ENCODE measurements at places on chromosomes 3 and 15.

DNA sequence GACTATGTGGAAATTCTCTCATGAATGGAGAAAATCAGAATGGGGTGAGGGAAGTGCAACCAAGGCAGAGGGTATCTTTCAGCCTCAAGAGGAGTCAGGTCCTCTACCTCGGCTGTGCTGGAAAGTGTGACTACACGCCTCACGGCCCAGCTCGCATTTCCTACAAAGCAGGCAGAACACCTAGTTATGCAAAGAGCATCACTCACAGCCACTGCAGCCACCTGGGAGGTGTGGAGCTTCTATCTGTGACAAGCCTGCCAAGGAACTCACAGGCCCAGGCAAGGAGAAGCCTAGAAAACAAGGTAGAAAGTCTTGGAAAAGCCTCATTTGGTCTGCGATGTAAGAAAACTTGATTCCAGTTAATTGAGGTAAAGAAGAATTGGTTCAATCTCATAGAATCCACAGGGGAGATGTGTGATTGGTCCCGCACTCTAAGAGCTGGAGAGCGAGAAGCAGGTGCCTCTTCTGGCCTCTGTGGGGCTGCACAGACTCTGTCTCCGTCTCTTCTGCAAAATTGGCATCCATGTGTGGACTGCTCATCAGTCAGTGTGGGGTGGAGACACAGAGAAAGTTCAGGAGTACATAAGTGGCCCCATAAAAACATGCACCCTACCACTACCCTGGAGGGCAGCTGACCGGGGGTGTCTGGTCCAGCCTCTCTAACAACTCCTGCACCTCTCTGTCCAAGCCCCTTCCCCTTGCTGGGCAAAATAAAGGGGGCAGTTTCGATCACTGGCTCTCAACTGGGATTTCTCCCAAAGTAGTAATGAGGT is 76.8 kb downstream of the TAMM41 start:
- no peak for DNase-seq

DNA sequence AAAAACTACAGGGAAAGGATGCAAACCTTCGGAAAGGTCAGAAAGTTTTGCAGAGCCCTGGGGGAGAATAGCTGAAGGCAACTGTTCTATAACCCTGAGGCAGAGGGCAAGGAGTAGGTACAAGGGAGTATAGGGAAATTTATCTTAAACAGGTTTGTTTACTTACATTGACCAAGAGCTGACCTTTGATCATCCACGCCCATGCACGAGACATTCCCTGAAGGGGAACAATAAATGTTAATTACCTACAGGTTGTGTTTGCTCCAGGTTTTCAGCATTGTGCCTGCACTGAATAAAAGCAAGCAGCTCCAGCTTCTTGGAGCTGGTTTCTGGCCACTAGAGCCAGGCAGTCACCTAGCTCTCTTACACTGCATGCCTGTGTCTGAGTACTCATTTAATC is 524.5 kb upstream of the TGFBR2 start:
- DNase-seq, result no peak

DNA sequence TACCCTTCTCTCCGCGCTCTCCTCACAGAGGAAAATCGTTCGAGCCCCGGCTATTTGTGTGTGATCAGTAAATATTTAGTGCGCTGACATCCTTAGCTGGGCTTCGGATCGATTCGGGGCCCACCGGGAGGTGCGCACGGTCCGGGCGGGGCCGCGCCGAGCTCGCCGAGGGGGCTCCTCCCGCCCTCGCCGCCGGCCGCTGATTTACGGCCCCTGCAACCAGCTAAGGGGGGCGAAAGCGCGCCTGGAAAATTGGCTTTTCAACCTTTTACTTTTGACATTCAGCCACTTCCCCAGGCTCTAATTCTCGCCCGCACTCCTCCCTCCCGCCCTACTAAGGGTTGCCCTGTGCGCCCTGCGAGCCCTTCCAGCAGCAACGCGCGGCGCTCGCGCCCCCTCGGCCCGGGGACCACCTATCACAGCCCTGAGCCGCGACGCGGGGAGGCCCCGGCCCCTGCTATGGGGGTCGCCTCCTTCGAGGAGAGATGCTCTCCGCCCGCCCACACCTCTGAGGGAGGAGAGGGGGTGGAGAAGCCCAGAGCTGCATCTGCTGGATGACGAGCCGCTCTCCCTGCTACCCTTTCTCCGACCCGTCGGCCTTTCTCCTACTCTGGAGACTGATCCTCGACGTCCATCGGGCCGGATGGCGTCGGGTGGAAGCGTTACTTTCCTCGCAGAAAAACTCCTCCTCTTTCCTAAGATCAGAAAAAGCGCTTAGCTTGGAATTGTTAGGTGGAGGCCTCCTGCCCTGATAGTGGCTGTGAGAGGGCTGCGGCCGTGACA is 7.8 kb upstream of the NR2F2 start:
- no peak for DNase-seq

DNA sequence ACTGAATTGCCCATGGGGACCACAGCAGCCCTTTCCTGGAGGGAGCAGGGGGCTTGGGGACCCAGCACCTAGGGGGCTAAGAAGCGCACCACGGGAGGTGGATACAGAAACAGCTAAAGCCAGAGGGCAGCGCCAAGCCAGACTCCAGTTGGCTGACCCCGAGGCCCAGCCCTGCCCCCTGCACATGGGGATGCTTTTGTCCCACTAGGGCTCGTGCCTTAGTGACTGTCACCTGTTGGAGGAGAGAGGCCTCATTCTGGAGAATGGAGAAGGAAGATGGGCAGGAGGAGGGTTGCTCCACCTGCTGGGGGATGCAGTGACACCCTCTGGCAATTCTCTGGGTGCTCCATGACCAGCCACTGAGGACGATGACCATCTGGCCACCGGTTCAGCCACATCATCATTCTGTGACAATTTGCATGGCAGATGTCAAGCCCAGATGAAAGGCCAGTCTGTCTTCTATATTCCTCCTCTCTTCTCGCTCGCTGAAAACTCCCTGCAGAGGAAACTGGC is 167.8 kb upstream of the TLE3 start:
- DNase-seq, result no peak

DNA sequence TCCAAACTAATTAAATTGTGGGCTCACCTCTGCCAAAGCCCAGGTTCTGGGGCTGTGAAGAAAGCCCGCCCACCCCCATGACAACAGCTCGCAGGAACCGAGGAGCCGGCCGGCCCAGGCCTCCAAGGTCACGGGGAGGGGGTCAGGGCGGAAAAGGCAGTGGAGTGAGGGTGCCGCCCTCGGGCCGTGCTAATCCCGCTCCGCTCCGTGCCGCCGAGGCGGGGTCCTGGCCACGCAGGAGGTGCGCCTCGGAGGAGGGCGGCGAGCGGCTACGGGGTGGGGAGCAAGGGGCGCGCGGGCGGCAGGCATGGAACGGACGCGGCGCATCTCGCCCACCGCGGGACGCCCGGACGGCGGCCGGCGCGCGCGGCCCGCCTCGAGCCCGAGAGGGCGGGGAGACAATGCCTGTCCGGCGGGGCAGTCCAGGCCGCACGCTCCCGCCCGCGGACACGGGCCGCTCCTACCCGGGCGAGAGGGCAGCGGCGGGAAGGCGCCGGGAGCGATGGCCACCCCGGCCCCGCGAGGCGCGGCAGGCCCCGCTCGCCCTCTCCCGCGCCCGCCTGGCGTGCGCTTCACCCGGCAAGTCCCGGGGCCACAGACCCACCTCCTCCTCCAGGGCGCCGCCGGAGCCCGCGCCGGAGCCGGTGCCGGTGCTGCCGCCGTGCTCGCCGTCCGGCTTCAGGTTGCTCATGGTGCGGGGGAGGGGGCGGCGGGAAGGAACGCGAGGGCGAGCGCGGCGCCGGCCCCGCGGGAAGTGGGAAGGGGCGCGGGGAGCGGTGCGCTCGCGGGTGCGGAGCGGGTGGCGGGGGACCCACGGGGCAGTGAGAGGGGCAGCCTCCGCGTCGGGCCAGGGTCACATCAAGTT is 528 bp downstream of the RBPMS2 start:
- no peak for DNase-seq

GRCh38 chr3:61855211-61855610 is 293.8 kb downstream of the PTPRG start:
- DNase-seq, result no peak

DNA sequence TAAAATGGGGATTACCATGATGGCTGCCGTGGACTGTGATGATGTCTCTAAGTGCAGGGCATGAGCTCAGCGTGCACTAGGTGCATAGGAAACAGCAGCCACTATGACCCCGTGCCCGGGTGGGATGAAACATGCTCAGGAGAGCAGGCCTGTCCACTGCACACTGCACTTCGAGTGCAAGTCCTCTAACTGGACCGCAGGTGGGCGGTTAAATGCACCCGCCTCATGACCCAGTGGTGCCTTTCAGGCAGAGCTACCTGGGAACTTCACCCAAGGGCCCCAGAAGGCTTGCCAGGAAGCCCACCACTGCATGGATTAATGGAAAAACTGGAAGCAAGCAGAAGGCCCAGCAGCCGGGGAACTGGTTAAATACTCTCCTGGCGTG is 34.0 kb downstream of the PRKCD start:
- DNase-seq, result no peak

- no peak for DNase-seq
Measured at GRCh38 chr15:71888797-71889196, 78.4 kb downstream of the NR2E3 start.

GRCh38 chr3:117170094-117170493 is 460.5 kb downstream of the TUSC7 start:
- no peak for DNase-seq
